ENCODE measurements at places on chromosomes 4 and X. TPM values are rescaled to one million over a fixed set of nuclear protein-coding genes. Genes with fewer than 3 reads are reported as not detected.

DNA sequence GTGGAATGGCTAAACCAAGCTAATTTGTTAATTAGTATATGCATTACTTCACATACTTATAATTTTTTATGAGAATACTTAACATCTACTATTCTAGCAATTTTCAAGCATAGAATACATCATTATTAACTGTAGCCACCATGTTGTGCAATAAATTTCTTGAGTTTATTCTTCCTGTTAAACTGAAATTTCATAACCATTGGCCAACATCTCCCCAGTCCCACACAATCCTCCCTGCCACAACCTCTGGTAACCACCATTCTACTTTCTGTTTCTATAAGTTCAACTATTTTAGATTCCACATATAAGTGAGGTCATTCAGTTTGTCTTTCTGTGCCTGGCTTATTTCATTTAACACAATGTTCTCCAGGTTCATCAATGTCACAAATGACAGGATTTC, 208.5 kb downstream of the PPP4R3C start:
- no peak for DNase-seq

GRCh38 chrX:30751497-30751896, 98.3 kb downstream of the GK start:
- DNase-seq: no peak

DNA sequence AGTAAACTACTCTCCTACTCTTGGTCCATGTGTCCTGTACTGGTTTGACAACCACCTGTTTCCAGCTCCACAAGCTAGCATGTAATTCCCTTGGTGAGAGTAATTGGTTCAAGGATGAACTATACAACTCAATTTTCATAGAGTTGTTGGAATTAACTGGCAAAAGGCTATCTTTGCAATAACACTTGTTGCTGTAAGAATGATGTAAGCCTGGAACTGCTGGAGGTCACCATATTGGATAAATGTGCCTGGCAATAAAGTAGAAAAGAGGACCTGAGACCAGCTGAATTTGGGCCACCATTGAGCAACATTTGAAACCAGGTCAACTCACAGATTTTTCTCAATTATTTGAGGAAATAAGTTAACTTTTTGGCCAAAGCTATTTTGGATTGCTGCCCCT, 175.5 kb downstream of the CAMK2D start:
- no peak for DNase-seq

DNA sequence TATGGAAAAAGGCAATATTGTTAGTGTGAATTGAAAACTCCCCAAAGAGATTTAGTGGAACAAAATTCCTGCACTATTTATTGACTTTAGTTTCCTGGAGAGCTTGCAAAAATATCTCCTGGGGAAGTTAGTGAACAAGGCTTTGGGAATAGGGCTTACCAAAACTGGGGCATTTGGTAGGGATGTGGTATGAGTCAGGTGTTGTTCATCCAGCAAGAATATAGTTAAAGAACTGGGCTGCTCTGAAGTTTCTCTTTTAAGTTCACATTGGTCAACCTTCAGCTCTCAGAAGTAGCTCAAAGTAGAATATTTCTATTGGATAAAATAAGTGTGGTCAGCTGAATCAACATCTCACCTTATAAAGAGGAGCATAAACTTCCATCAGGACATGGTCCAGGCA, 185.0 kb downstream of the CPE start:
- no peak for DNase-seq

- peak; percentile 84 for DNase-seq
Measured at GRCh38 chr4:78056265-78057129, 626 bp upstream of the FRAS1 start.

DNA sequence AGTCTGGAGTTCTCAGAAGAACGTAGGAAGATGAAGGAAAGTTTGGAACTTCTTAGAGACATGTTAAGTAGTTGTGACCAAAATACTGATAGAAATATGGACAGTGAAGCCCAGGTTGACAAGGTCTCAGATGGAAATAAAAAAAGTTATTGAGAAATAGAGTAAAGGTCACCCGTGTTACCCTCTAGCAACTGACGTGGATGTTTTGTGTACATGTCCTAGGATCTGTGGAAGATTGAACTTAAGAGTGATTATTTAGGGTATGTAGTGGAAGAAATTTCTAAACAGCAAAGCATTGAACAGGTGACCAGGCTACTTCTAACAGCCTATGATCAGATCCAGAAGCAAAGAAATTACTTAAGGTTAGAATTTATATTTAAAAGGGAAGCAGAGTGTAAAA, 1020.4 kb downstream of the FSTL5 start:
- DNase-seq: no peak

- no peak for DNase-seq
Measured at GRCh38 chr4:19983072-19983471, 268.6 kb upstream of the SLIT2 start.

DNA sequence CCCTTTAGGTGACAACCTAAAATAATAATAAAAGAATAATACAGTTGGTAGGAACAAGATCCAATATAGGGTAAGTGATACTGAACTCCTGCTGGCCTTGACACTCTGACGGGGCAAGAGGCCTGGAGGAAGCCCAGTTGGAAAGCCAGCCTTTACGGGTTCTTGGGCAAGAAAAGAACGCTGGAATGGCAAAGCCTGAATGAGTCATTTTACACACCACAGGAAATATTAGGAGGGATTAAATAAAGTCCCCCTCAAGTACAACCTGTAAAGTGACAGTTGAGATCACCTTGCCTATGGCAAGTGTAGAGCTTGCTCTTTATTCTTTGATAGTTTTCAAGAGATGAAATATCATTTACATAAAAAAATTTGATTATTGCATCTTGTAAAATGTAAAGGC, 244.5 kb upstream of the TLL1 start:
- DNase-seq: no peak

DNA sequence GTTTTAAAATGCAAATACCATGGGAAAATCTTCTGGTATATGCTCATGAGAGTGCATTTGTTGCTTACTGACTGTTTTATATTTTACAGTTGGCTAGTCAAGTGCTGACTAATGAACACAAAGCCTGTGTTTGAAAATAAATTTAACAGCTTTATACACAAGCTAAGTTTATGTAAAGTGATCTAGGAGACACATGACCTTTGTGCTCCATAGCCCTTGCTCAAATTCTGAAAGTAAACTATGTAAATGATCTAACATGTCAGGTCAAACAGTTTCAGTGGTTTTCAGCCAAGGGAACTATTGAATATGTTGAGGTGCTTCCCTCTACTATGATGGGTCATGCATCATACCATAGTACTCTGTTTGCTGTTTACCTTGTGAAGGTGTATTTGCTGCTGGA, 36.7 kb downstream of the DIAPH2 start:
- no peak for DNase-seq

DNA sequence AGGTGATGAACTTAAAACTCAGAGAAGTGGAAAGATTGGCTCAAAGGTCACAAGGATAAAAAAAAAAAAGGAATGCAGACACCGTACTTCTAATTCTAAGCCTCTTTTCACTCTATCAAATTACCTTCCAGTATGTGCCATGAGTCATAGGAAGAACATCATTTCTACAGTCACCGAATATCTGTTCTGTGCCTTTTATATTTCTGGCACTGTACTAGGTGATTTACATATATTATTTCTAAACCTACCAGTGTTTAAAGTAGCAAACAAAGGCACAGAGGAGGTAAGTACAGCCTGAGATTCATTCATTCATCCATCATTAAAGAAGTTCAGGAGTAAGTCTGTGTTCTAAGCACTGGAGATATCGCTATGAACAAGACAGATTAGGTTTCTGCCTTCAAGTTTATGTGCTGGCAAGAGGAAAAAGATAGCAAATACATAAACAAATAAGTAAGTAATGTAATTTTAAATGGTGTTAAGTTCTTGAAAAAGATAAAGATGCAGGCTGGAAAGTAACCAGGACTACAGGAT, 65.3 kb downstream of the PALLD start:
- DNase-seq: no peak

- DNase-seq: no peak
Measured at GRCh38 chr4:74104145-74104544, 5.2 kb upstream of the CXCL2 start.

- no peak for DNase-seq
Measured at GRCh38 chr4:47855350-47855749, 17.5 kb upstream of the CORIN start.

GRCh38 chrX:3522101-3522650, 175.7 kb upstream of the MXRA5 start:
- no peak for DNase-seq

DNA sequence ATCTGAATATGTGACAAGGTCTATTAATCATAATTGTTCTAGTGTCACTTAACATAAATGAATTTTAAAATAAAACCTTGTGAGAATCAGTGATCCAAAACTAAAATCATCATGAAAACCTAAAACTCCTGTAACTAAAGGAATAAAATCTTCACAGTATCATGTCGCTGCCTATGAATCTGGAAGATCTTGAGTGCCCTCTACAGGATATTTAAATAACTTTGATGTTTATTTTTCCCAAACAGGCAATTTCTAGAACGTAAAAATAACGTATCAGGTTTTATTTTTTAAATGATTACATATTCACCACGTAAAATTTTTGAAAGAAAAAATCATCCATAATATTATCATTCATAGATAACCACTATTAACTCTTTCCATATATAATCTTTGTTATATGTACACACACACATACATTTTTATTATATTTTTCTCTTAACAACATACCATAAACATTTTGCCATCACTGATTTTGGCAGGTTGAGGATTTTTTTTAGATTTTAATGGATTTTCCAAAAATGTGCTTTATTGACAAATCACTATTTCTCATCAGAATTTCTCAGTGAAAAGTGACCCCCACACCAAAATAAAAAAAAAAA, 79.6 kb downstream of the COMMD8 start:
- no peak for DNase-seq

DNA sequence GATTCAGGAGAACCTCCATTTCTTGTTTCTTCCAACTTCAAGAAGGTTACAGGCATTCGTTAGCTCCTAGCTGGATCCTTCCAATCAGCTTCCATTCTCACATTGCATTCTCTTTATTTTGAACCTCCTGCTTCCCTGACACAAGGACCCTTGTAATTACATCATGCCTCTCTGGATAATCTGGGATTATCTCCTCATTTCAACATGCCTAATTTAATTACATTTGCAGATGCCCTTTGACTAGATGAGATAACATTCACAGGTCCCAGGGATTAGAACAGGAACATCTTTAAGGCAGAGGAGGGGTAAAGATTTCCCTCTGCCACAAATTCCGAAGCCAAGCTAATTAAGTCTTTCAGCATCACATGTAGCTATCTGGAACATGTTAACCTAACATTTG, 753.8 kb upstream of the PCDH7 start:
- DNase-seq: no peak

DNA sequence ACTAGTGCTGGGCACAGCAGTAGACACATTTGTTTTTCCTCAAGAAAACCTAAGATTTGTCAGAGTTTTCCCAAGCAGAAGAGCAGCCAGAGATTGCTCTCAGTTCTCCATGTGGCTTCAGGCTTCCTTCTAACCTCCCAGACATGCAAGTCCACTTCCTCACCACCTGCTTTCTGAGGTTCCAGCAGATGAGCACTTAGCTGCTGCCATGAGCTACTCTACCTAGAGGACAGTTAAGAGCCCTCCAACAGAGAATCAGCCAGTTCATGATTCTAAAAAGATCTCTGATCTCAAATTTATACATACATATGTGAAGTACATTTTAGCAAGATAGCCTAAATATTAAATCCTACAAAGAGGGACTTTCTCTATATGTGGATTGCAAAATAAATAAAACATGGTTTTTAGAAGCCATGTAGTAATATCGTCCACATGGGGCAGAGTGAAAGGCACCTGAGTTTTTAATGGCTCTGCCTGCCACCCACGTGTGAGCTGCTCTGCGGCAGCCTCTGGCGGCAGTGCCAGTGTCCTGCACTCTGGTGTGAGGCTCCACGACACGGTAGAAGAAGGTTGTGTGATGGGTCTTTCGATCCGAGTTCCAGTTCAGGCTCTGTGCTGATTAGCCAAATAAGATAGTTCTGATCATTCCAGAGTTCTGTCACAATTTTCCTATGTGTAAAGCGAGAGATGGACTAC, 10.3 kb downstream of the CYP4V2 start:
- peak; percentile 52 for DNase-seq

The UBE2D3 gene
- total RNA-seq: 279 TPM

The RAB40A gene
- 0.10 TPM for total RNA-seq

The UGDH gene
- total RNA-seq: 13.7 TPM

The SPRY1 gene
- total RNA-seq: 45.8 TPM
